ENCODE measurements at places on chromosomes 2 and 18.

- no peak for DNase-seq
Observed at GRCh38 chr2:64692401-64692800, 38.7 kb upstream of the SERTAD2 start.

DNA sequence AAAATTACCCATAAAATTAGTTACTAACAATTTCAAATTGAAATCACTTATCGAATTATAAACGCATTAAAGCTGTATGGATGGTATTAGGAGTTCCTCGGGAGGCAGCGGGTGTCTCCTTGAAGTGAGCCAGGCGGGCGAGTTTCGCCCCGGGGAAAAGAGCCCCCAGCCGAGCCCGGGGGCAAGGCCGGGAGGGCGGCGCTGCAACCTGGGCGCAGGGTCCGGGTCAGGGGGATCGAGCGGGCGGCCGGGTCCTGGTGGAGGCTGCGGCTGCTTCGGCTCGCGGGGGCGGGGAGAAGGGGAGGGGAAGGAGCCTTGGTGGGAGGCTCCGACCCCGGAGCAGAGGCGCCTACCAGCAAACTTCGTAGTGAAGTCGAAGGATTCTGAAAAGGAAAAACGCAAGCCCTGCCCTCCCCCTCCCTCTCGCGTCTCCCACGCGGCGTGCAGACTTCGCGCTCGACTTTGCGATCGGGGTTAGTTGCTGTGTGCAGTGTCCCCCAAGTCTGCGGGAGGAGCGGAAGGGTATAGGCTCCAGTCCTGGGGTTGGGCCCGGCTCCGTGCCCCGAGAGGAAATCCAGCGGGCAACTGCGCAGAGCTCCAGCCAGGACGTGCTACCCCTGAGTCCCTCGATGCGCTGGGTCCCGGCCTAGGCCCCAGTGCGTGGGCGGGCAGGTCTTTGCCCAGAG is 140.8 kb downstream of the MEIS1 start:
- DNase-seq: no peak

GRCh38 chr18:32754508-32755263 is 18.1 kb downstream of the KLHL14 start:
- DNase-seq: no peak

GRCh38 chr2:68807821-68808266 is 63.4 kb downstream of the BMP10 start:
- no peak for DNase-seq

GRCh38 chr2:16890081-16890480 is 224.4 kb upstream of the CYRIA start:
- no peak for DNase-seq
